ENCODE measurements at places on chromosomes 6 and 20.

DNA sequence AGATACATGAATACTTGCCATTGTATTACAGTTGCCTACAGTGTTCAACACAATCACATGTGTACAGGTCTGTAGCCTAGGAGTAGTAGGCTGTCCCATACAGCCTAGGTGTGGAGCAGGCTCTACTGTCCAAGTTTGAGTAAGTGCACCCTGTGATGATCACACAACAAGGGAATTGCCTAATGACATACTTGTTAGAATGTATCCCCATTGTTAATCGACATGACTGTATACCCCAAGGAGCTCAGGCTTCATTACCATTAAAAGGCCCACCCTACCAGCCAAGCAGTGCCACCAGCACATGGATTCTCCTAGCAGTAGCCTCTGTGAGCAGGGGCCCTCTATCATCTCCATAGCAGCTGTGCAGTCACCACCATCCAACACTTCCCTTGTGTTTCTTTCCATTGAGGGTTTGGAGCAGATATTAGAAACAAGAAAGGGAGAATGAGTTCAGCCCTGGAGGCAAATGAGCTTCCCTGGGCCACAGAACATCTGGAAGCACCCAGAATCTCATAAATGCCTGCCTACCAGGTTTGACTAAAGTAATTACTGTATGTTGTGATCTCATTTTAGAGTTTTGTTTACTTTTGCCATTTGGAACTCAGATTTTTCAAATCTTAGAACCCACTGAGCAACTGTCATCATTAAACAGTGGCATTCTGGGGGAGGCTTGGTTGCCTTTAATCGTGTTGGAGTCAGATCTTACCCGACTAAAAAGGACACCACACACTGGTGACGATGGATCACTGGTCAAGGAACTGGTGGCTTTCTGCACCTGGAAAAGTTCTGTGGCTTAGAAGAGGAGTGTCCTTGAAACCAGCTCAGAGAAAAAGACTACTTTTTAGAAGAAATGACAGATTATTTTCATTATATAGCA lies 104.9 kb downstream of the TULP4 start:
- DNase-seq = no peak

GRCh38 chr20:51985013-51985415 lies 182.7 kb upstream of the SALL4 start:
- DNase-seq = peak; percentile 10

DNA sequence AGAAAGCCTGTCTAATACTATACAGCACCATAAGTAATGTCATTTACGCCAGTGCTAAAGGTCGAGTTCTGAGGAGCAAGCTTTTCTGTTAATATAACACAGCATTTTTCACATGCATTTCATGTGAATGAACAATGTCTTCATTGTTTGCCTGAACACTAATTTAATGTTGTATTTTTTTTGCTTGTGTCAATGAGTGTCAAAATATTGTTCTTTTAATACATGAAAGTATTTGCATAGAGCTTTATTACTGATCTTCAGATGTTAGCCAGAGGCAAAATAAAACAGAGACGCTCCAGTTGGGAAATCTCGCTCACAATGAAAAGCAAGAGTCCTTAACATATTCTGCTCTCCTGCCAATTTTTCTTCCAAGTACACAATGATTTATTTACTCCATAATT lies 151.8 kb downstream of the FOXC1 start:
- DNase-seq = no peak

GRCh38 chr6:110341663-110342596 lies 16.2 kb downstream of the METTL24 start:
- DNase-seq = no peak

GRCh38 chr20:12927489-12927888 lies 81.3 kb upstream of the SPTLC3 start:
- DNase-seq = no peak

- no peak for DNase-seq
Observed at GRCh38 chr6:122422614-122423267, 23.3 kb downstream of the HSF2 start.

DNA sequence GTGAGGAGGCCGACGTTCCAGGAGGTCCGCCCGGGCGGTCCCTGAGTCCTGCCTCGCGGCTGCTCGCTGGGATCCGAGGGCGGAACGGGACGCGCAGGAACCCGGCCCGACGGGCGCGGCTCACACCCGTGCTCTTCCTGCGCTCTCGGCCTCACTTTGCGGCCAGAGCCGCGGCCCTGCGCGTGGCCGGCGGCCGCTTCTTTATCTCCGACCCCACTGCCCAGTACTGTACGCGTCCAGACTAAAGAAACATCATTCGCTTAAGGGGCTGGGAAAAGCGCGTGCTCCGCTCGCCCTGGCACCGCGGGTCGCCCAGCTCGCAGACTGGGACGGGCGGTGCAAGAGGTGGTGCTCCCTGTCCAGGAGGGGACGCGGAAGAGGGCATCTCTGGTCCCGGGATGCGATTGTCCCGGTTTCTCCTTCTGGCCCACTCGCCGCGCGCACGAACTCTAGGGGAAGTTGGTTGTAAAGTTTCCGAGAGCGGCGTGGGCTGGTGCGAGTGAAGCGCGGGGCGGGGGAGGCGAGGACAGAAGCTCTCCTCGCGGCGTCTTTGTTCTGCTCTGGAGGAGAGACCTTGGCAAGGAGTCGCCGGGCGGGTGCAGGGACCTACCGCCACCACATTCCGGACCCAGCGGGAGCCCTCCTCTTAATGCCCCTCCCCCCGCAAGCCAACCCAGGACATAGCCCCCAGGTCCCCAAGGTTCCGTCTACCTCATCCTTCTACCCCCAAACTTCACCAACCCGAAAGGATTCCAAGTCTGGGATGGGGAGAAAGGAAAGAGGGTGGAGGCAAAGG lies 71.0 kb downstream of the SOX4 start:
- DNase-seq = peak; percentile 66

DNA sequence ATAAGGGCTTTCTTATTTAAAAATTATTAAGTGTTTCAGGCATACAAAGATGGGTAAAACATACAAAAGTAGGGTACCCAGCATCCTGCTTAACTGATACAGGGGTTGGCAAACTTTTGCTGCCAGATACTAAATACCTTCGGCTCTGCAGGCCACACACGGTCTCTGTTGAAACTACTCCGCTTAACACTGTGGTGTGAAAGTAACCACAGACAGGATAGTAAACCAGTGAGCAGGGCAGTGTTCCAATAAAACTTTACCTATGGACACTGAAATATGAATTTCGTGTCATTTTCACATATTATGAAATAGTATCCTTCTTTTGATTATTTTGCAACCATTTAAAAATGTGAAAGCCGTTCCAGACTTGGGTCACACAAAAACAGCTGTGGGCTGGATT lies 92.4 kb downstream of the EYA2 start:
- DNase-seq = no peak

DNA sequence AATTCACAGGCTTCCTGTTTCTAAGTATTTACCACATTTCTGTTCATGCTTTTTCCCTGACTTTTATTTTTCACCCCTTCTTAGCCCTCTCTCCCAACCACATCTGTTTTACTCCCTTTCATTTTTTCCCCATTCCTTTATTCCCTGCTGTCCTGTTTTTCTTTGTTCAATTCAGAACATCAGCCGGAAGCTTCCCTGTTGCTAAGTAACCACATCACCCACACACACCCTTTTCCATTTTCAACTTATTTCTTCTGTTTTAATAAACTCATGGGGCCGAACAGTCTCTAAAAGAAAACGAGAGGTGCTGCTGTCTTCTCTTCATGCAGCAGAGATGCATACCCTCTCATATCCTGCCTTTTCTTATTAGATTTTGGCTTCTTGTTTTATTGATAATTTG lies 53.5 kb upstream of the CEP85L start:
- DNase-seq = no peak

DNA sequence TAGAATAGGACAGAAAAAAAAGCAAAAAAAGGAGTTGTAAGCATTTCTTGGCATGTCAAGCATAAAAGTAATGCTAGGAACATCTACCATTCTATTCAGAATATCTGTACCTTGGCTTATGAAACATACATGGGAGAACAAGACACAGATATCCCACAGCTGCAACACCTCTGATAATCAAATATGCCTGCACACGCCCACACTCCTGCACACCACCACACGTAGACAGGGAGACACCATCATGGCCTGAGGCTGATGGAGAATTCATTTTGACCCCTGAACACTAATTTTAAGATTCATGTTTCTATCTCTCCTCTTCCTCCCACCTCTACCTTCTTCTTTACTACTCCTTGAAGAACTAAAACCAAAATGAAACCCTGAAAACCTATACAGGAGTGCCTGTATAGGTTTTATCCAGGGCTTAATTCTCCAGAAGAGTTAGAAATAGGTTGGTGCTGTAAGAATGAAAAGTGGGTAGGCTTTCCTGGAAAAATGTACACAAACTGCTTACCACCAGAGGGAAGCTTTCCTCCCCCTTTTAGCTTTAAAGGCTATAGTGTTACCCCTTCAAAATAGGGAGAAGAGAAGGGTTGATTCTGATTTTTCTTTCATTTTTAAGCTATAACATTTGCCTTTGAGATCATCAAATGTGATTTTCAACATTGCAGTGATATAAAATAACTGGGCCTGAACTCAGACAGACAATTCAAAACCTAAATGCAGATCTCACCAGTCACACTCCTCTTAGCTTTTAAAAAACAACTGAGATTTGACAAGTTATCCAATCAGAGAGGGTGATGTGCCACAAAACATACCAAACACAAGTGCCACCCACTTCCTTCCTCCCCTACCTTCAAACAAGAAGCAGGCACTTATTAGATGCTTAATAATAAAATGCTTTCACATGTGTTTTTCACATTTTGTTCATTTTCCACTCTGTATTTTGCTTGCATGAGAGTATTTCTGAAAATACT lies 57.9 kb downstream of the ELOVL5 start:
- no peak for DNase-seq

DNA sequence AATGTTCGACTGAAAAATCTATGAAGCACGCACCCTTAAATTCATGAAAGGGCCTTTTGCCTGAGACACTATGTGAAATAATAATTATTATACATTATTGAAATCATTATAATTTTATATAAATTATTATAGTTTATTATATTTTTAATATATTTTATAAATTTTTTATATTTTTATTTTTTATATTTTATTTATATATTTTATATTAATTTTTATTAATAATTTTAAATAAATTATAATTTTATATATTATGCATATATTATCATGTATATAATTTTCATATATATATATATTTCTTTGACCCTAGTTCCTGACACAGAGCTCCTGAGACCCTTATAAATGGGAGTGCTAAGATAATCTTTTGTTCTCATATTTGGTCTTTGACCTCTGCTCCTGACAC lies 13.5 kb downstream of the NCR2 start:
- DNase-seq = no peak

DNA sequence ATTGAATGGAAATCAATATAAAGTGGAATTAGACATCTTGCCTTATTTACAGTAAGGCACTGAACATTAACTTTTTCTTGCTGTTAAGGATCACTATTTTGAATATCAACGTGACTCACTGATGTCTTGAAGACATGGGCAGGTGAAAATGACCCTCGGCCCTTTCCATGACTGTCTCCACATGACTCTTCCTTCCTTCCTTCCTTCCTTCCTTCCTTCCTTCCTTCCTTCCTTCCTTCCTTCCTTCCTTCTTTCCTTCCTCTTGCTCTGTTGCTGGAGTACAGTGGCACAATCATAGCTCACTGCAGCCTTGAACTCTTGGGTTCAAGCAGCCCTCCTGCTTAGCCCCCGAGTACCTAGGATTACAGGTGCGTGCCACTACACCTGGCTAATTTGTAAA lies 52.2 kb upstream of the TOX2 start:
- DNase-seq = no peak
